Vagina (tissue), 2 donors: ENCODE measurements at places on chromosomes 6 and 20. TPM values are rescaled to one million over a fixed set of nuclear protein-coding genes. Genes with fewer than 3 reads are reported as not detected.
A peak's percentile ranks its signal among the peaks of the same experiment; 100 is the strongest.

Gene TP53RK
- total RNA-seq = 27.7 TPM

DNA sequence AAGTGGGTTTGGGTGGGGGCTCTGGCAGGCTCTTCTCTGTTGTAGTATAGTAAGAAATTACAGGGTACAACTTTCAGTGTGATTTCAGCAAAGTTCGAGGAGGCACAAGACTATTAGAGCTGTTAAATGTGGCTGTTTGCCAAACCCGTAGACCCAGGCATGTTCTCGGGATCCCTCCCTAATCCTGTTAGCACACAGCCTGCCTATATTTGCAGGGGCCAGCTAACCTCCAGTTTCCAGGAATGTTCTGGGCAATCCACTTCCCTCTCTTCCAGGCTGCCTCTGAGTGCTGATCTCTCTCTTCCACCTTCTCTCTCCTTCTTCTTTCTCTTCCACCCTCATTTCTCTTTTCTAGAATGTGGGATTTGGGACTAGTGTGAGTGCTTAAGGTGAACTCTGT is 34.8 kb upstream of the ZFP64 start:
- no peak overlapping the region for H3K27ac ChIP-seq
- no peaks in the 10 kb centered on the region for H3K4me1 ChIP-seq
- no peaks in the 10 kb centered on the region for H3K36me3 ChIP-seq

DNA sequence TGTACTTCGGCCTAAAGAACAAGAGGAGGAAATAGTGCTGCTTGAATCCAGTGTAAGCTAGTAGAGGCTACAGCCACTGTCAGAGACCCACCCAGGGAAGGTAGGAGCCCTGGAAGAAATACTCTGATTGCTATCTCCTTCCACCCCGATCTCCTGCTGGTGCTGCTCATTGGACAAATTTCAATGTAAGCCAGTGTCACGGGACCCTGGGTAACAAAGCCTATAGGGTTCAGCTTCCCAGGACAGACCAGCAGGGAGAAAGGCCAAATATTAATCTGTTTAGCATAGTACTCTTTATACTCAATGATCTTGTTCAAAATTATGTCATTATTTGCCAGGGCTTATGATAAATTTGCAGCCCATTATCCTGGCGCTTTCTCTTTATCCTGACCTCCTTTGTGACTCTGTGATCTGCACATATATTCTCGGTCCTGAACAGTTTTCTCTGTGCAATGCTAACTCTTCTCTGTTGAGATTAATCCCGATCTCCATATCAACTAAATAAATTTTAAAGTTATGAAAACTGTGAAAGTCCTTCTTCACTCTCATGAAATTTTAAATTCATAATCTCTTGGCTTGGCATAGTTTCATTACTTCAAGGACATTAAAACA is 218.8 kb upstream of the PREP start:
- H3K4me1 ChIP-seq = peaks cover 24% of the 10 kb centered on the region
- H3K36me3 ChIP-seq = no peaks in the 10 kb centered on the region
- H3K27ac ChIP-seq = no peak overlapping the region
- no peak overlapping the region for H3K4me3 ChIP-seq

DNA sequence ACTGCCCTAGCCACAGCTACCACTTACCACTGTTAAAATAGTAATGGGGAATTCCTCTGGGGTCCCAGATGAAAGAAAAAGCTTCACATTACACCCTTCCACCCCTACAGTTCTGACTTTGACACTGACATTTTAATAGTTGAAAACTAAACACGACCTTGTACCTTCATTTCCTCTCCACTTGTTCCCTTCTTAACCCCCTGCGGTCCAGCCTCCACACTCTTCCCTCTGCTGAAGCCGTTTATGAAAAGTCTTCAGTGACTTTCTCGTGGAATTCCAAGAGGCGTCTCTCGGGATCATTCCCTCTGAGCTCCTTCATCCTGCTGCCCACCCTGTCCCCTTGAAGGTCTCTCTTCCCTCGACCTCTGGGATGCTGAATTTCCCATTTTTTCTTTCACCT is 36.6 kb upstream of the TIAM2 start:
- no peak for DNase-seq
- no peaks in the 10 kb centered on the region for H3K36me3 ChIP-seq
- no peaks in the 10 kb centered on the region for H3K27me3 ChIP-seq
- no peak overlapping the region for H3K4me3 ChIP-seq
- no peaks in the 10 kb centered on the region for H3K4me1 ChIP-seq

GRCh38 chr20:44651684-44652423 is at the start of gene ADA:
ADA (minus strand) TSS chr20:44651699; CDS start chr20:44651607, 92 bp downstream.
- no peak for DNase-seq
- peak within 1 kb of the TSS; percentile 89 for H3K27ac ChIP-seq
- peak within 1 kb of the TSS; percentile 75 for H3K4me3 ChIP-seq
- no peaks in the 10 kb centered on the region for H3K27me3 ChIP-seq
- H3K4me1 ChIP-seq = peaks cover 19% of the 10 kb centered on the region

Gene SMLR1
- not detected for total RNA-seq

- H3K27ac ChIP-seq = no peak overlapping the region
- H3K4me3 ChIP-seq = no peak overlapping the region
- no peaks in the 10 kb centered on the region for H3K27me3 ChIP-seq
- no peak for DNase-seq
These were observed 120.4 kb upstream of the RIPOR2 start for GRCh38 chr6:25056130-25056529.

- H3K4me1 ChIP-seq = peaks cover 24% of the 10 kb centered on the region
- H3K4me3 ChIP-seq = peak overlapping the region; percentile 60
- DNase-seq = no peak
- H3K27ac ChIP-seq = peak overlapping the region; percentile 99
- H3K27me3 ChIP-seq = no peaks in the 10 kb centered on the region
- H3K36me3 ChIP-seq = no peaks in the 10 kb centered on the region
These were observed 2.7 kb upstream of the C6orf62 start for GRCh38 chr6:24721461-24722215.

DNA sequence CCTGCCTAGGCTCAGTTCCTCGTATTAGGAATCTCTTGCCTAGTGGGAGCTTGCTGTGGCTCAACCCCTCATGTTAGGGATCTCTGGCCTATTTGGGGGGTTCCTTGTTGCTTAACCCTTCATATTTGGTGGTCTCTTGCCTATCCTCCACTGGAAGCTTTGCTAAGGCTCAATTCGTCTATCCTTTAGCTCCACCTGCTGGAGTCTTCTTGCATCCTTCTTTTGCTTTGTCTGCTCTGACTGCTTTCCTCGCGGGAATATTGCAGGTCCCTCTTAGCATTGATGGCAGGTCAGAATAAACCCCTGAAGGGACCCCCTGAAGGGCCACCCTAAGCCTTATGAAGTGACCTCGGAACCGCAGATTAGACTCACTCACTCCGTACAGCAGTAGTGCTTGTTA is 203.0 kb upstream of the TBX18 start:
- H3K27ac ChIP-seq = no peak overlapping the region
- H3K4me3 ChIP-seq = no peak overlapping the region
- H3K36me3 ChIP-seq = no peaks in the 10 kb centered on the region
- no peaks in the 10 kb centered on the region for H3K4me1 ChIP-seq
- no peak for DNase-seq
- no peaks in the 10 kb centered on the region for H3K27me3 ChIP-seq

DNA sequence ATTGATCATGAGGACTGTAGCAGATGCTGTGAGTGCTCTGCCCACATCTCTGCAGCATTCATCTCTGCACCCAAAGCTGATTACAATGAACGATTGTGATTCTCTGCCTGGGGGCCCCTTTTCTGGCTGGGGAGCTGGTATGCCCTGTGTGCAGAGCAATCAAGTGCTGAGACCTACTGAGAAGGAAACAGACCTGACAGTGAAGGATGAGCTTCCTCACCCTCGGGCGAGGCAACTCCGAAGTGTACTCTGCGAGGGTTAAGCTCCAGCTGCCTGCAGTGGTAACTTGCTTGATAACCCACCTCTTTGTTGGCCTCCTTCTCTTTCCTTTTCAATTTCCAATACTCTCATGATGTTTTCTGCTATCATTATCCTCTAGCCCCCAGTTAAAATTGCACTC is 289.7 kb upstream of the RNF24 start:
- DNase-seq = peak; percentile 70
- H3K4me3 ChIP-seq = no peak overlapping the region
- no peaks in the 10 kb centered on the region for H3K27me3 ChIP-seq
- H3K36me3 ChIP-seq = no peaks in the 10 kb centered on the region
- H3K4me1 ChIP-seq = peaks cover 12% of the 10 kb centered on the region
- H3K27ac ChIP-seq = no peak overlapping the region

- H3K27ac ChIP-seq = no peak overlapping the region
- DNase-seq = no peak
- no peaks in the 10 kb centered on the region for H3K27me3 ChIP-seq
- H3K4me3 ChIP-seq = no peak overlapping the region
- no peaks in the 10 kb centered on the region for H3K36me3 ChIP-seq
These were observed 118.5 kb upstream of the CDH4 start for GRCh38 chr20:61133611-61134010.

DNA sequence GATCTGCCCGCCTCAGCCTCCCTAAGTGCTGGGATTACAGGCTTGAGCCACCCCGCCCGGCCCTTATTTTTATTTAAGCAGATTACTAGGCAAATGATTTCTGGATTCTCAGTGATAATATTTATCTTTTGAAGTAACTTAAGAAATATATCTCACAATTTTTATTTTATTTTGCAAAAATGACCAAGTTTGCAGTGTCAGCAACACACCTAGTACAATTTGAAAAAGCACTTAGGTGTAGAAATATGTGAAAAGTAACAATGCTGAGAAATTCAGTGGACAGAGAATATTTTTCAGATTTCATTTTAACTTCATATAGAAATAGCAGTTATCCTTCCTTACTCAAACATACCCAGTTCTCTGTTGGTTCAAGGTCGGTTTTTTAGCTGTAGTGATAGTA is 78.9 kb upstream of the XRN2 start:
- H3K36me3 ChIP-seq = peaks cover 2% of the 10 kb centered on the region
- H3K4me1 ChIP-seq = no peaks in the 10 kb centered on the region
- no peak overlapping the region for H3K4me3 ChIP-seq
- no peak overlapping the region for H3K27ac ChIP-seq
- H3K27me3 ChIP-seq = no peaks in the 10 kb centered on the region

Gene NR2E1
- not detected for total RNA-seq

Gene RGS17
- 0.25 TPM for total RNA-seq

- no peak for DNase-seq
- peaks cover 30% of the 10 kb centered on the region for H3K4me1 ChIP-seq
- no peaks in the 10 kb centered on the region for H3K27me3 ChIP-seq
- no peak overlapping the region for H3K27ac ChIP-seq
- H3K4me3 ChIP-seq = no peak overlapping the region
These were observed 100.4 kb downstream of the TOX2 start for GRCh38 chr20:44014807-44015732.
